Upper lobe of right lung (tissue), 1 donor: ENCODE measurements at places on chromosomes 7 and 10. TPM values are rescaled to one million over a fixed set of nuclear protein-coding genes. Genes with fewer than 3 reads are reported as not detected.

FAM25C gene
- total RNA-seq: not detected

EN2 gene
- total RNA-seq: not detected

SUV39H2 gene
- total RNA-seq: 4.5 TPM

CCDC3 gene
- 10.2 TPM for total RNA-seq

CHAT gene
- total RNA-seq: not detected

DNA sequence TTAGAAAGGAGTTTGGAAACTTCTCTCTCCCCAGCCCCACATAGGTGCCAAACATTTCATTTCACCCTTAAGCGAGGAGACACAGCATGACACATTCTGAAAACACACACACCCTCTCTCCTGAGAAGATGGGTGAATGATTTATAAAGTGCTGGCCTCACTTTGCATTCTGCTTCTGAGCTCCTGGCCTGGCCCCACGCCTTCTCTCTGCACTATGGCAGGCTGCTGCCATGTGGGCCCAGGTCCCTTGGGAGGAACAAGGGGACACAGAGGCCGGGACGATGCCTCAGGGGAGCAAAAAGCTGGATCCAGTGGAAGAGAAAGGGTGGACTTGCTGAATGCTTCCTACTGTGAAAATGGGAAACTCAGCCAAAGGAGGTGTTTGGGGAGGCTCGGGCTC is 56.0 kb downstream of the CPXM2 start:
- H3K4me3 ChIP-seq: no peak overlapping the region
- H3K27ac ChIP-seq: no peak overlapping the region
- no peak for DNase-seq
- H3K4me1 ChIP-seq: no peaks in the 10 kb centered on the region

DNA sequence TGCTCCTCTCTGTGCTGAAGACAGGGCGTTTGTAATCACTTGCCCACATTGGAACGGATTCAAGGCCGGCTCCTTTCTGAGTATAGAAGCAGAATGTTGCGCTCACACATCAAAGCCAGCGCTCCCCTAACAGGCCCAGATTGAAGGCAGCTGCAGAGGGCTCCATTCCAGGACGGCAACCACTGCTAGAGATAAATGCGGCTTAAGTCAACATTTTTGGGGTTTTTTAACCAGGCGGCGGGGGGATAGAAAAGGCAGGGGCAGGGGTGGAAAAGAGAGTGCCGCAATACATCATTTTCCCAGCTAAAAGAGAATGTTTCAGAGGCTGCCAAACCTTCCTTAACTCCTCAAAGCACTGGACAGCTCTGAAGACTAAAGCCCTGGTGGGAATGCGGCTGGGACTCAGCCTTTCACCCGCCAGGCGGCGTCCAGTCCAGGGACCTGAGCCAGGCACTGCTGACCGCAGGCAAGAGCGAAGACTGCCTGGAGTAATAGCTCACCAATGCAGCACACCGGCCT is 189.6 kb downstream of the TNS3 start:
- H3K4me1 ChIP-seq: peaks cover 6% of the 10 kb centered on the region
- H3K27me3 ChIP-seq: no peaks in the 10 kb centered on the region
- no peak overlapping the region for H3K27ac ChIP-seq
- H3K36me3 ChIP-seq: peaks cover 58% of the 10 kb centered on the region

DNA sequence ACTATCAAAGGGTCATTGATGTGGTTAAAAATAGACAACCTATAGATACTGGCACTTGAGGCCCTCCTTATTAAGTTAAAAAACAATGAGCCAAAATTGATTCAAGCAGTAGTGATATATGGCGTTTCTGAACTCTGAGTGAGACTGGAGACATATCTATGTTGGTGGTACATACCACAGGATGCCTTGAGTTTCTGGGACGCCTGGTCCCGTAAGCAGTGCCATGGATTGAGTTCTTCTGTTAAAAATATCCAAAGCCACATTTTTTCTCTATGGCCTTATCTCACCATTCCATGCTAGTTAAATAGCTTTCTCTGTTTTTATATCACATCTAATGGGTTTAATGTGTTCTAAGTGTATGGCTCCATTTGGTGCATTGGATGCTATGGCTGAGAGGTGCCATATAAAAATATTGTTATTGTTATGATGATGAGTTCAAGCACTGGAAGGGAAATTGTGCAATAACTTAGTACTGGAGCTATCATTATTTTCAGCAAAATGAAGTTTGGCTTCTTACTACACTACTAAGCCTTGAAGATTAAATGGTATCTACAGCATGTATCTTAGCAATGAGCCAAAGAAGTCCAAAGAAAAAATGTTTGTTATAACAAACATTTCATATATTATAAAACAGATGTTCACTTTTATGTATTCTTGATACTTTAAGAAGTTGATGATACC is 713.9 kb downstream of the SUGCT start:
- no peak overlapping the region for H3K4me3 ChIP-seq
- DNase-seq: no peak
- no peak overlapping the region for H3K27ac ChIP-seq
- no peaks in the 10 kb centered on the region for H3K4me1 ChIP-seq
- H3K27me3 ChIP-seq: no peaks in the 10 kb centered on the region

GRCh38 chr10:87739703-87740102 is 78.3 kb downstream of the ATAD1 start:
- H3K27me3 ChIP-seq: no peaks in the 10 kb centered on the region
- H3K4me3 ChIP-seq: no peak overlapping the region
- H3K4me1 ChIP-seq: peaks cover 20% of the 10 kb centered on the region
- no peak for DNase-seq

- peaks cover 3% of the 10 kb centered on the region for H3K4me1 ChIP-seq
- H3K36me3 ChIP-seq: no peaks in the 10 kb centered on the region
- no peak overlapping the region for H3K27ac ChIP-seq
- DNase-seq: no peak
- no peak overlapping the region for H3K4me3 ChIP-seq
- H3K27me3 ChIP-seq: no peaks in the 10 kb centered on the region
Observed at GRCh38 chr7:12709726-12710502, 22.5 kb downstream of the ARL4A start.

- no peaks in the 10 kb centered on the region for H3K27me3 ChIP-seq
- peak within 1 kb of the TSS; percentile 97 for H3K27ac ChIP-seq
- no peaks in the 10 kb centered on the region for H3K36me3 ChIP-seq
Observed at GRCh38 chr10:60944058-60944909, at the start of gene RHOBTB1. RHOBTB1 (minus strand) TSS chr10:60944185; CDS start chr10:60911542, 32,643 bp downstream.

DNA sequence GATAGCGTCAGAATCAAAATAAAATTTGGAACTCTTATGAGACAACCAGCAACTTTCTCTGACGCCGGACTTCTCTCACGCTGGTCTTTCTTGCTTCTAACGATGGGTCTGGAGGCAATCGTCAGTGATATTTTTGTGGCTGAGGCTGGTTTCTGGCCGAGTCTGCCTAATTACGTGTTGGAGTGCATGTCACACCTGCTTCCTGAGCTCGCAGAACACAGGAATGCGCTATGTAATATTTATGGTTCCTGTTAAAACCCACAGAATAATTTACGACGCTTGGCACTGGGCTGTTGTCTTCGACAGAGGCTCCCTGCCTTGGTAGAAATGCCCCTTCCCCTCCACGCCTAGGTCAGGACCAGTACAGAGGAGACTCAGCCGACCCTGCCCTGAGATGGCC is 64.9 kb downstream of the NPTX2 start:
- no peak overlapping the region for H3K27ac ChIP-seq
- DNase-seq: no peak
- H3K4me3 ChIP-seq: no peak overlapping the region
- H3K27me3 ChIP-seq: no peaks in the 10 kb centered on the region
- no peaks in the 10 kb centered on the region for H3K36me3 ChIP-seq

- no peaks in the 10 kb centered on the region for H3K4me1 ChIP-seq
- no peaks in the 10 kb centered on the region for H3K36me3 ChIP-seq
- no peaks in the 10 kb centered on the region for H3K27me3 ChIP-seq
- no peak overlapping the region for H3K27ac ChIP-seq
- no peak for DNase-seq
Observed at GRCh38 chr10:123266971-123267370, 112.8 kb downstream of the BUB3 start.

DNA sequence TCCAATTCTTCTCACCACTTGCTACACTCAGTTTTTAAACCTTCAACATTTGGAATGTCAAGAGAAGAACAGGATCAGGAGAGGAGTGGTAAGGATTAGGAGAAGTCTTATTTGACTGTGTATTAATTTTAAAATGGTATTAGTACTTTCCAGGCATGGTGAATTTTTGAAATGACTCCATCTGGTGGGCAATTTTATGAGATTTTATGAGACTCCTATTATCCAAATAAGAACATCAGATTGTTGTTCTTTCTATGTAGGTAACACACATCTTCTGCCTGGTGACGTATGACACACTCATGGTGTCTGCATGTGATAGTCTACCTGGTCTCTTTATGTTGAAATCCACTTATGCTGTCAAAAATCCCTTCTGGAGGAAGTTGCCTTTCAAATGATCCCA is 51.0 kb downstream of the SLC13A1 start:
- no peak overlapping the region for H3K4me3 ChIP-seq
- DNase-seq: no peak
- no peaks in the 10 kb centered on the region for H3K27me3 ChIP-seq
- H3K36me3 ChIP-seq: no peaks in the 10 kb centered on the region
- H3K4me1 ChIP-seq: no peaks in the 10 kb centered on the region

GRCh38 chr7:70829221-70830059 is 302.5 kb upstream of the GALNT17 start:
- DNase-seq: peak; percentile 77
- no peaks in the 10 kb centered on the region for H3K27me3 ChIP-seq
- H3K4me1 ChIP-seq: peaks cover 6% of the 10 kb centered on the region
- H3K27ac ChIP-seq: no peak overlapping the region

DNA sequence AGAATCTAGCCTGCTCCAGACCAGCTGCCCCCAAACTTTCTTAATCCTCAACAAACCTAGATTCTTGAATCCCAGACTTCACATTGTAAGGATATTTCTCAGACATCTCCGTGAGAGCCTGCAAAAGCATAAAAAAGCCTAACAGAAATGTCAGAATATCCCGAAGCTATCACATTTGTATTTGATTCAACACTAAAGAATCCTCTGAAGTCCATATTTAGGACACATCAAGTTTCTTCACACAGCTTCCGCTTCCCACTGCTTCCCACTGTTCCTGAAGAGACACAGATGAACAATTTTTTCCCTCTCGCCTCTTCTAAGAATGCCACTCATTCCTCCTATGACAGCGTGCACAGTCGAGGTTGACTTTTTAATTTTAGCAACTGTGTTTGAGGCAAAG is 396.2 kb upstream of the IGFBP3 start:
- no peaks in the 10 kb centered on the region for H3K27me3 ChIP-seq
- H3K27ac ChIP-seq: no peak overlapping the region
- H3K4me1 ChIP-seq: no peaks in the 10 kb centered on the region
- H3K36me3 ChIP-seq: no peaks in the 10 kb centered on the region
- DNase-seq: no peak
